ENCODE measurements at places on chromosomes 16 and 17. TPM values are rescaled to one million over a fixed set of nuclear protein-coding genes. Genes with fewer than 3 reads are reported as not detected.

- DNase-seq = no peak
Measured at GRCh38 chr16:27323781-27324561, 10.2 kb downstream of the IL4R start.

DNA sequence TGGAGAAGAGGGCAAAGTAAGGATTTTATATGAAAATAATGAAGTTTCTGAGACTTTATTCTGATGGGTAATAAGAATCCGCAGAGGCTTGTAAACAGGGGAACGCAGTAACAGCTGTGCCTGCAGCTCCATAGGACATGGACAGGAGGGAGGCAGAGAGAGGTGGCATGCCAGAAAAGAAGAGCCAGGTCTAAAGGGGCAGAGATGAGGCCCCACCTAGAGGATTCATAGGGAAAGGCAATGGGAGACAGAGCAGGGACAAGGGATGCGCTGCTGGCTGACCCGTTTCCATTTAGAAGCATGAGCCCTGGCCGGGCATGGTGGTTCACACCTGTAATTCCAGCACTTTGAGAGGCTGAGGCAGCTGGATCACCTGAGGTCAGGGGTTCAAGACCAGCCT lies 340.3 kb upstream of the CDH5 start:
- DNase-seq = no peak

DNA sequence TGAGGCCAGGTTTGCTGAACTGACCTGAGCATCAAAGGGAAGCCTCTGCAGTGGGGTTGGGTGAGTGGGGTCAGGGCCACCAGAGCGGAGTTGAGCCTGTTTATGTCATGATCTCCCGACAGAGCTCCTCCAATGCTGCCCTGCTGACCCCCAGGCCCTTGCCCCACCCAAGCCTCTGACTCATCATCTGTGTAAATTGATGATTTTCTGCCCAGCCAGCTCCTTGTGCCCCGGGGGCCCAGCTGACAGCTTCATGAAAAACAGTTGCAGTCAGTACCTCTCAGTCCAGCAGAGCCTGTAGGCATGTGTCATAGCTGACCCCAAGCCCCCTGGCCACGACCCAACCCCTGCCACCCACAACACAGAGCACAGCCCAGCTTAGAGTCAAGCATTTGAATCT lies 134.9 kb downstream of the CCT6B start:
- DNase-seq = no peak

- DNase-seq = no peak
Measured at GRCh38 chr16:82992786-82993185, 366.0 kb downstream of the CDH13 start.

DNA sequence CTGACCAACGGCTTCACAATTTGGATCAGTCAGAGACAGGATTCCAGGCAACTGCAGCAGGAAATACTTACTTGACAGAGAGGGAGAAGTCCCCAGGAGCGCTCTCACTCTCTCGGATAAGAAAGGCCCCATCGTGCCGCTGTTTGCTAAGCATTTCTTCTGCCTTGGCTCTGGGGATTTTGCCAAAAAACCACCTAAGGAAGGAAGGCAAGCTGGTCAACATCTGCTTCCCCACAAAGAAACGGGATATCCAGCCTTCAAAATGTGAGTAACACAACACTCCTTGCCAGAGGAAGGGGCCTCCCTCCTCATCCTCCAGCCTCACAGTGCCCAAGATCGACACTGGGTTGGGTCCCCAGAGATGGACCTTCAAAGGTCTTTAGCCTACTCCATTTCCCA lies 36.6 kb upstream of the SLC25A19 start:
- no peak for DNase-seq

- no peak for DNase-seq
Measured at GRCh38 chr17:57629470-57629869, 115.6 kb downstream of the CCDC182 start.

GRCh38 chr16:67246756-67247191 lies 507 bp downstream of the FHOD1 start:
- DNase-seq = peak; percentile 92

DNA sequence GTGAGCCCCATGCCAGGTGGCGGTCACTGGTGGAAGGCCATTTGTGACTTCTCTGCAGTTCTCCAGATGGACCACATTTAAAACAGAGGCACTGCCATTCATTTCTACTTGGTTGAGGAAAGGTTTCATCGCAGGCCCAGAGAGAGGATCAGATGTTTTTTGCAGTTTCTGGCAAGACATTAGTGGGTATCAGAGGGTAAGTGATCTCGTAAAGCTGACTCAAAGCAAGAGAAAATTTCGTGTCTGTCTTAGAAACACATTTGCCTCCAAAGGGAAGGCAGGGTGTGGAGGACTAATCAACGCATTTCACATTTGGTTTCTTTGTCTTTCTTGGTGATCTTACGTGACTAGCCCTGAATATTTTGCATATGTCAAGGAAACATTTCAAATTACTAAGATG lies 81.8 kb downstream of the PRKCB start:
- no peak for DNase-seq

- no peak for DNase-seq
Measured at GRCh38 chr16:66389256-66390176, 23.0 kb downstream of the CDH5 start.

The TLCD3B gene
- not detected for total RNA-seq

The C17orf67 gene
- 0.48 TPM for total RNA-seq

The SCIMP gene
- 5.6 TPM for total RNA-seq

The CD7 gene
- total RNA-seq = 1.8 TPM

The MT4 gene
- total RNA-seq = not detected

Data from breast epithelium (tissue), 4 donors.